ENCODE measurements at places on chromosomes 6 and 20. TPM values are rescaled to one million over a fixed set of nuclear protein-coding genes. Genes with fewer than 3 reads are reported as not detected.

SLA2 gene
- not detected for total RNA-seq

MRAP2 gene
- 0.34 TPM for total RNA-seq

KCNQ5 gene
- total RNA-seq = 17.8 TPM

PDYN gene
- not detected for total RNA-seq

UBE2C gene
- 241 TPM for total RNA-seq

SLC44A4 gene
- total RNA-seq = not detected

SIRPG gene
- total RNA-seq = not detected

ID1 gene
- total RNA-seq = 24.6 TPM

CARMIL1 gene
- total RNA-seq = 7.2 TPM

PACSIN1 gene
- not detected for total RNA-seq

DNA sequence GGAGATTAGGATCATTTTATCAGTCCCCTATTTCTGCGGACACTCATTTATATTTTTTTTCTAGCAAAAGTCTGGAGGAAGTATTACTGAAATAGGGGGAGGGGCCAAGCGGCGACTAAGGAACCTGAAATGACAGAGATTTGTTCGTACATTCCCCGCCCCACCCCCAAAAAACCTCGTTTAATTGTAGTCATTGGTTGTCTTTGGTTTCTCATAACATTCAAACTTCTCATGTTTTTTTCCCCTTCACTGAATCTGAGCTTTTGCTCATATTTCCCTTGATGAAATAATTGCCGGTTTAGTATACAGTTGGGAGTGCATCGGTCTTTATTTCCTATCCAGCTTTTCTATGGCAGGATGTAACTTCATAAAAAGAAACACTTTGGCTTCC is 768 bp upstream of the FYN start:
- H3K36me3 ChIP-seq = no peaks in the 10 kb centered on the region
- peaks cover 15% of the 10 kb centered on the region for H3K4me1 ChIP-seq
- H3K27ac ChIP-seq = no peak overlapping the region
- peak; percentile 14 for DNase-seq

DNA sequence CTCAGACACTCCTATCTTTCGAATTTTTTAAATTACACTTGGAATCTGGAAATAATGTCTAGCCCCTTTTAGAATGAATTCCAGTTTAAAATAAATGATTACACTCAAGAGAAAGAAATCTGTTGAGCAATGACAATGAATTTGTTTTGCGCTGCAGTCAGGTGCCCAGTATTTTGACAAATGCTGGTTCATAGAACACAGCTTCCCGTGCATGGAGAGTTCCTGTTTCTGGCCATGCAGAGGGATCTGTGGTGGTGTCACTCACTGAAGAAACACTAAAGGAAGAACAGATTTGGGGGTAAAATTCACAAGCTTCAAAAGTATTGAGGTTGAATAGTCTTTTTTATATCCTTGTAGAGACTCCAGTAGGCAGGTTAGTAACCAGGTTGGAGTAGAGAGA is 113.4 kb upstream of the CEP85L start:
- no peaks in the 10 kb centered on the region for H3K36me3 ChIP-seq
- no peaks in the 10 kb centered on the region for H3K27me3 ChIP-seq
- no peak overlapping the region for H3K4me3 ChIP-seq
- DNase-seq = no peak
- H3K4me1 ChIP-seq = no peaks in the 10 kb centered on the region

GRCh38 chr6:131400054-131400778 is 172.8 kb upstream of the ARG1 start:
- no peak overlapping the region for H3K4me3 ChIP-seq
- H3K27ac ChIP-seq = no peak overlapping the region
- no peaks in the 10 kb centered on the region for H3K36me3 ChIP-seq
- no peaks in the 10 kb centered on the region for H3K4me1 ChIP-seq

- H3K27ac ChIP-seq = no peak overlapping the region
- H3K4me1 ChIP-seq = no peaks in the 10 kb centered on the region
- H3K4me3 ChIP-seq = no peak overlapping the region
- DNase-seq = no peak
These were observed 14.0 kb downstream of the ETV7 start for GRCh38 chr6:36373368-36374019.

GRCh38 chr6:108562503-108562993 is 1.8 kb downstream of the FOXO3 start:
- no peak overlapping the region for H3K27ac ChIP-seq
- peak; percentile 93 for DNase-seq
- H3K4me1 ChIP-seq = peaks cover 26% of the 10 kb centered on the region
- no peaks in the 10 kb centered on the region for H3K36me3 ChIP-seq
- H3K4me3 ChIP-seq = peak overlapping the region; percentile 97
- no peaks in the 10 kb centered on the region for H3K27me3 ChIP-seq

GRCh38 chr20:20070871-20071726 is 18.8 kb downstream of the CFAP61 start:
- peaks cover 32% of the 10 kb centered on the region for H3K27me3 ChIP-seq
- no peak for DNase-seq
- H3K36me3 ChIP-seq = no peaks in the 10 kb centered on the region
- no peak overlapping the region for H3K27ac ChIP-seq
- H3K4me1 ChIP-seq = no peaks in the 10 kb centered on the region

DNA sequence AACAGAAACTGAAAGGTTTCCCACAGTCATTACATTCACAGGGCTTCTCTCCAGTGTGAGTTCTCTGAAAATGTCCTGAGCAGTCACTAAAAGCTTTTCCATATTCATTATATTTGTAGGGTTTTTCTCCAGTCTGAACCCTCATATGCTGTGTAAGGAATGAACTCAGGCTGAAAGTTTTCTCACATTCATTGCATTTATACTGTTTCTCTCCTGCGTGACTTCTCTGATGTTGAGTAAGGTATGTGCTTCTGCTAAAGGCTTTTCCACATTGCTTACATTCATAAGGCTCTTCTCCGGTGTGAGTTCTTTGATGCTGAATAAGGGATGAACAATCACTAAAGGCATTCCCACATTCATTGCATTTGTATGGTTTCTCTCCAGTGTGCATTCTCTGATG is 29.8 kb upstream of the ZNF391 start:
- no peaks in the 10 kb centered on the region for H3K4me1 ChIP-seq
- no peak overlapping the region for H3K27ac ChIP-seq
- no peak for DNase-seq

DNA sequence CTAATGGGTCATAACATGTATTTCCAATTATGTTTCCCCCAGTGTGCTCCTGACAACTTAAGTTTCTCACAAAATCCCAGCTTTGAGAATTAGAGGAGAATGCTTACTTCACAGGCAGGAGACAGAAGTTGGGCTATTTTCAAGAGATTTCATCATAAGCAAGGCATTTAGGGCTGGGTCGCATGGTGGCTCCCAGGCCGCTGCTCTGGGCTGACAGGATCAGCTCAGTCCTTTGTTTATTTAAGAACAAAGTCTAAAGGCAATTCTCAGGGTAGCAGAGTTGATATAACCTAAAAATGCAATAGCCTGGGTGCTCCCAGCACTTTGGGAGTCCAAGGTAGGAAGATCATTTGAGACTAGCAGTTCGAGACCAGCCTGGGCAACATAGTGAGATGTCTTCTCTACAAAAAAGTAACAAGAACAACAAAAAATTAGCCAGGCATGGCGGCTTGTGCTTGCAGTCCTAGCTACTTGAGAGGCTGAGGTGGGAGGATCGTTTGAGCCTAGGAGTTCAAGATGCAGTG is 10.9 kb downstream of the FOXQ1 start:
- H3K4me3 ChIP-seq = no peak overlapping the region
- no peaks in the 10 kb centered on the region for H3K4me1 ChIP-seq
- no peak overlapping the region for H3K27ac ChIP-seq
- H3K36me3 ChIP-seq = no peaks in the 10 kb centered on the region
- no peak for DNase-seq

GRCh38 chr6:15061908-15062515 is 183.9 kb upstream of the JARID2 start:
- H3K27me3 ChIP-seq = no peaks in the 10 kb centered on the region
- no peak overlapping the region for H3K4me3 ChIP-seq
- peaks cover 18% of the 10 kb centered on the region for H3K4me1 ChIP-seq
- no peak overlapping the region for H3K27ac ChIP-seq

- no peaks in the 10 kb centered on the region for H3K36me3 ChIP-seq
- H3K27ac ChIP-seq = no peak overlapping the region
- no peak for DNase-seq
These were observed 157.0 kb downstream of the ADGRG6 start for GRCh38 chr6:142458836-142459235.

DNA sequence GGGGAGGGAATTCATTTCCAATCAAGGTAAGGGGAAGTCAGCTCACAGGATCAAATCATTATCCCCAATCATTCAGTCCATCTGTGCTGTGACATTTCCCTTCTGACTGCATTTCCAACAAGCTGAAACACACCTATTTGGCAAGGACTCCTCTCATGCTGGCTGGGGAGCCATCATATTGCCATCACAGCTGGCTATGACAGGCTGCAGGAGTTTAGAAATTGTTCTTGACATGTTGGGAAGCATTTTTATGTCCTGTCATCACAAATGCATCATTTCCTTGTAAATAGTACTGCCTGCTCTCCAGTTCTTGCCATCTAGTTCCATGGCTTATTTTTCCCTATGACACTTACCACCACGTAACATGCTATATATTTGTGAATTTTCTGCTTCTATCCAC is 113.9 kb upstream of the TMEM170B start:
- no peaks in the 10 kb centered on the region for H3K27me3 ChIP-seq
- H3K4me1 ChIP-seq = no peaks in the 10 kb centered on the region
- DNase-seq = no peak
- H3K4me3 ChIP-seq = no peak overlapping the region
- H3K27ac ChIP-seq = no peak overlapping the region
- no peaks in the 10 kb centered on the region for H3K36me3 ChIP-seq

- H3K27ac ChIP-seq = no peak overlapping the region
- no peak for DNase-seq
- peaks cover 42% of the 10 kb centered on the region for H3K36me3 ChIP-seq
- no peaks in the 10 kb centered on the region for H3K27me3 ChIP-seq
These were observed 12.0 kb downstream of the ZNF217 start for GRCh38 chr20:53581444-53582250.

DNA sequence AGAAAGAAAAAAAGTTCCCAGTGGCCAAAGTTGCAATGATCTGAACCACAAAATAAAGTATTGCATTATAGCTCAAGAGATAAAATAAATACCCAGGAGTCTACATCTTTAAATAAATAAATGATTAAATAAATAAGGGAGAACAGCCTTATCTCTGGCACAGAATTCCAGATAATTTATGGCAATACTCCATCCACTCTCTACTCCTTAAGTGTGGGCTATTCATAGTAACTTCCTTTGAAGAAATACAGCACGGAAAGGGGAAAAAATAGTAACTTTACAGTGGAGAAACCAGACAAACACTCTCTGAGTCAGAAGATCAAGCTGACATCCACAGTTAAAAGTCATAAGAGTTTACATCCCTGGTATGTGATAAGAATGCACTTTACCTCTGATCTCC is 11.6 kb downstream of the AURKA start:
- no peak for DNase-seq
- no peak overlapping the region for H3K4me3 ChIP-seq
- peaks cover 95% of the 10 kb centered on the region for H3K36me3 ChIP-seq
- H3K4me1 ChIP-seq = no peaks in the 10 kb centered on the region

DNA sequence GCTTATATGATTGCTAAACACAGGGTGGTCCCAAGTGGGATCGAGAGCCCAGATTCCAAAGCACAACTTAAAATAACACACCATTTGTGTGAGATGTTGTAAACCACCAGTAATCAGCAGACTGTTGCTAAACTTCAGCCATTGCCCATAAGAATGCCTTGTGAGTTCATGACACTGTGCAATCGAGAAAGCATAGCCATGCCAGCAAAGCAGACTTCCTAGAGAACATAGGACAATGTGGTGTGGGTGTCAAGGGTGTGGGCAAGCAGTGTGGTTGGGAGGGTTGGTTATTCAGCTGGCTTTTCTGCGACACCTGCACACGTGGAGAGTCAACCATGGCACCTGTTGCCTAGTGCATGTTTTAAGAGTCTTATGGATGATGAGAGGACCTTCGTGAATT is 16.1 kb upstream of the CALHM6 start:
- no peak overlapping the region for H3K27ac ChIP-seq
- no peak for DNase-seq
- no peak overlapping the region for H3K4me3 ChIP-seq
- no peaks in the 10 kb centered on the region for H3K36me3 ChIP-seq
- no peaks in the 10 kb centered on the region for H3K27me3 ChIP-seq

- no peak overlapping the region for H3K27ac ChIP-seq
- H3K36me3 ChIP-seq = no peaks in the 10 kb centered on the region
- H3K27me3 ChIP-seq = no peaks in the 10 kb centered on the region
- H3K4me1 ChIP-seq = no peaks in the 10 kb centered on the region
- no peak for DNase-seq
- H3K4me3 ChIP-seq = no peak overlapping the region
These were observed 146.6 kb downstream of the ANKRD60 start for GRCh38 chr20:58081846-58082245.

GRCh38 chr6:37005061-37005810 is at the start of gene FGD2:
FGD2 (plus strand) TSS chr6:37005655; CDS start chr6:37005818, 163 bp downstream.
- no peak within 1 kb of the TSS for H3K27ac ChIP-seq
- H3K4me3 ChIP-seq = no peak within 1 kb of the TSS
- no peak for DNase-seq
- no peaks in the 10 kb centered on the region for H3K27me3 ChIP-seq
- H3K4me1 ChIP-seq = no peaks in the 10 kb centered on the region
- H3K36me3 ChIP-seq = no peaks in the 10 kb centered on the region

GRCh38 chr6:21325201-21325856 is 268.2 kb upstream of the SOX4 start:
- no peak for DNase-seq
- no peaks in the 10 kb centered on the region for H3K4me1 ChIP-seq
- H3K27me3 ChIP-seq = no peaks in the 10 kb centered on the region
- no peak overlapping the region for H3K27ac ChIP-seq
- H3K36me3 ChIP-seq = no peaks in the 10 kb centered on the region

- H3K36me3 ChIP-seq = no peaks in the 10 kb centered on the region
- H3K4me3 ChIP-seq = no peak overlapping the region
- no peak for DNase-seq
- no peak overlapping the region for H3K27ac ChIP-seq
- H3K27me3 ChIP-seq = no peaks in the 10 kb centered on the region
These were observed 85.8 kb downstream of the DLGAP4 start for GRCh38 chr20:36391955-36392354.

GRCh38 chr6:46507426-46507825 is 16.2 kb upstream of the RCAN2 start:
- no peaks in the 10 kb centered on the region for H3K36me3 ChIP-seq
- DNase-seq = no peak
- no peak overlapping the region for H3K4me3 ChIP-seq
- no peaks in the 10 kb centered on the region for H3K27me3 ChIP-seq
- H3K27ac ChIP-seq = no peak overlapping the region

DNA sequence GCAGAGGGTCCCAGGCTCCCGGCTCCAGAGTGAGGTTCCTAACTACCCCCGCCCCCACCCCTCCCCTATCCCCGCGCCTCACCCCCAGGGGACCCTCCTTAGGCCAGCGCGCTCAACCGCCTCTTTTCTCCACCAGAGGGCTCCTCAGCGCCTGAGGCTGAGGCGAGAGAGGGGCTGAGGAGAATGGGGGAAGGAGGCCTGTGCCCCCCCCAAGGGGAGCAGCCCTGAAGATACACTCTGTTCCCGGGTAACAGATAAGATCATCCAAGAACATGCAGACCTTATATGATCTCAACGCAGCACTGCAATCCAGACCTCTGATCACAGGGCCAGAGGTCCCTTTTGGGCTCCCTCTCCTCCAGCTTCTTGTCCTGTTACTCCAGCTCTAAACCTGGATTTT is 43.3 kb upstream of the MRPS10 start:
- no peak overlapping the region for H3K27ac ChIP-seq
- DNase-seq = peak; percentile 66
- no peaks in the 10 kb centered on the region for H3K27me3 ChIP-seq
- H3K36me3 ChIP-seq = no peaks in the 10 kb centered on the region
- H3K4me1 ChIP-seq = peaks cover 18% of the 10 kb centered on the region

GRCh38 chr6:65819152-65819551 is 112.1 kb upstream of the EYS start:
- no peak overlapping the region for H3K27ac ChIP-seq
- no peaks in the 10 kb centered on the region for H3K4me1 ChIP-seq
- H3K27me3 ChIP-seq = no peaks in the 10 kb centered on the region
- no peaks in the 10 kb centered on the region for H3K36me3 ChIP-seq
- H3K4me3 ChIP-seq = no peak overlapping the region
- no peak for DNase-seq
